CD4-positive, alpha-beta T cell treated with Interleukin-1 beta for 1 hour (primary cell): ENCODE measurements at places on chromosomes 1 and 21.

GRCh38 chr21:45022348-45022675 is 52.1 kb upstream of the ADARB1 start:
- DNase-seq = no peak

- no peak for DNase-seq
Observed at GRCh38 chr1:43882763-43883162, 50.8 kb upstream of the ARTN start.

DNA sequence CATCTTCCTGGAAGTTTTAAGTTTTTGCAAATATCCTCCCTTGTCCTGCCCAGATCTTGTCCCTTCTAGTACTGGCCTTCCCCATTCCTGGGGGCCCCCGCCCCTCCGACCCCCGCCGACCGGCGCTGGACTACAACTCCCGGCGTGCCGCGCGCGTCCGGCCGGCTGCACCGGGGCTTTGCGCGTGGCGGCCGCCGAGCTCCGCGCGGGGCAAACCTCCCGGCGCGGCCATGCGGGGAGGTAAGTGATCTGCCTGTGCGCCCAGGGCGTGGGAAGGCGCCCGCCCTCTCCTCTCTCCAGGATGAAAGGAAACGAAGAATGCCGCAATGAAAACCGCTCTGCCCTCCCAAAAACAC is 3.2 kb upstream of the SAMD13 start:
- peak; percentile 46 for DNase-seq

DNA sequence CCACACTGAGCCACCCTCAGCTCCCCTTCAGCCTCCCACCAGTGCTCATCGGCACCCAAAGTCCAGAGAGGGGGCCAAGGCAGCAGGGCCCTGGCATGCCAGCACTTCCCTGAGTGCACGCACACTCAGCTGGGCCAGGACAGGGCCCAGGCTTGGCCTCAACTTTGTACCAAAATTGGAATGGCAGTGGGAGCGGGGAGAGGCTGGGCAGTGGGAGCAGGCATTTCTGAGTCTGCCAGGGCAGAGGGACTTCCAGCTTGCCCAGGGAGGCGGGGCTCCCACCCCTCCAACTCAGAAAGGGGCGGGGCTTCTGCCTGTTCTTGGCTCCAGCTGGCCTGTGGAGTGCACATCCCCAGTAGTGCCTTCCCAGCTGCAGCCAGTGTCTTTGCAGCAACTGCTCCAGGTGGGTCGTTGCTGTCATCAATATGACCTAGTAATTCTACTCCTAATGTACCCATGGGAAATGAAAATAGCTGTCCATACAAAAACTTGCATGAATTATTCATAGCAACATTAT is 10.3 kb upstream of the SNX7 start:
- no peak for DNase-seq

GRCh38 chr1:94316183-94316582 is 78.8 kb upstream of the ARHGAP29 start:
- no peak for DNase-seq

DNA sequence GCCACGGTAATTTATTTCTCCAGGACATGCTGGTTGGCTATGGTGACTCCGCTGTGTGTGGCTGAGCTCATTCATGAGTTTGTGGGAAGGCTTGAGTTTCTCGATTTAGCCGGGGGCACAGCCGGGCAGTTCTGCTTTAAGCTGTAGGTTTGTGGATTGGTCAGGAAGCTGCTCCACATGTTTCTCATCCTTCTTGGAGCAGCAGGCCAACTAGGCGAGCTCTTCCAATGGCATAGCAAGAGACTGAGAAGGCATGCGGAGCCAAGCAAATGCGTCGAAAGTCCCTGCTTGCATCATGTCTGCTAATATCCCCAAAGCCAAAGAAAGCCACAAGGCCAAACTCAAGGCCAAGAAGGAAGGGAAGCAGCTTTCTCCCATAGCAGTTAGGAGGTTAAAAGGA is 71.6 kb upstream of the GREM2 start:
- no peak for DNase-seq

DNA sequence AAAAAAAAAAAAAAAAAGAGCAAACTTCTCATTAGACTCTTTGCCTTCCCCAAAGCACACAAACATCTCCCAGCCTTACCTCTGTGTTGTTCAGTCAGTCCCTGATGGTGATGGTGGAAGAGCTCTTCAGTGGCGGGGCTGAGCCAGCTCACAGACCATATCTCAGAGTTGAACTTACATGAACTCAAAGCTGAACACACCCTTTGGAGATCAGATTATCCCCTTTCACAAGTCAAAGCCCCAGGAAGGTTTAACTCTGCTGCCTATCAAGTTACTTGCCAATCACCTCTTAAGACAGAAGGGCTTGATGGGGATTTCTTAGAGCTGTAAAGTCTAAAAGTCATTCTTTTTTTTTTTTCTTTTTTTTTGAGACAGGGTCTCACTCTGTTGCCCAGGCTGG is 55.2 kb upstream of the L1TD1 start:
- DNase-seq = no peak

DNA sequence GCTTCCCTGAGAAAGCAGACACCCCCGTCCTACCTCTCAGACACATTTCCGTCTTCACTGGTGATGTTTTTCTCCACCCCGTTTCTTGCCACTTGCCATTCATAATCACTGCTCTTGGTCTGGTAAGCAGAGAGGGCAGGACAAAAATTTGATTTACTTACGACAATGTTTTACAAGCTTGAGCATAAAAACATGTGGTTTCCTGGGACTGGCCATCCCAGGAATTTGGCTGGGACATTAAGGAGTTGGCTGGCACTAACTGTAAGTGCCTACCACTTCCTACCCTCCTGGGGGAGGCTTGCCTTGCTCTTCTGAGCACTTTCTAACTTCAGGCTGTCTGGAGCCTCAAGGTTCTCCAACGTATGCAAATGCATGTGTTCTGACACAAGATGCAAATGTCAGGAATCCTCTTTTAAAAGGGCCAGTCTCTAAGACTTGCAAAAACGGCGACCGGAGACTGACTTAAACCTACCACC is 24.2 kb downstream of the ZBTB18 start:
- no peak for DNase-seq

- no peak for DNase-seq
Observed at GRCh38 chr1:100234432-100234831, 15.2 kb downstream of the DBT start.

GRCh38 chr1:46517010-46517600 is 27.5 kb downstream of the DMBX1 start:
- DNase-seq = no peak

DNA sequence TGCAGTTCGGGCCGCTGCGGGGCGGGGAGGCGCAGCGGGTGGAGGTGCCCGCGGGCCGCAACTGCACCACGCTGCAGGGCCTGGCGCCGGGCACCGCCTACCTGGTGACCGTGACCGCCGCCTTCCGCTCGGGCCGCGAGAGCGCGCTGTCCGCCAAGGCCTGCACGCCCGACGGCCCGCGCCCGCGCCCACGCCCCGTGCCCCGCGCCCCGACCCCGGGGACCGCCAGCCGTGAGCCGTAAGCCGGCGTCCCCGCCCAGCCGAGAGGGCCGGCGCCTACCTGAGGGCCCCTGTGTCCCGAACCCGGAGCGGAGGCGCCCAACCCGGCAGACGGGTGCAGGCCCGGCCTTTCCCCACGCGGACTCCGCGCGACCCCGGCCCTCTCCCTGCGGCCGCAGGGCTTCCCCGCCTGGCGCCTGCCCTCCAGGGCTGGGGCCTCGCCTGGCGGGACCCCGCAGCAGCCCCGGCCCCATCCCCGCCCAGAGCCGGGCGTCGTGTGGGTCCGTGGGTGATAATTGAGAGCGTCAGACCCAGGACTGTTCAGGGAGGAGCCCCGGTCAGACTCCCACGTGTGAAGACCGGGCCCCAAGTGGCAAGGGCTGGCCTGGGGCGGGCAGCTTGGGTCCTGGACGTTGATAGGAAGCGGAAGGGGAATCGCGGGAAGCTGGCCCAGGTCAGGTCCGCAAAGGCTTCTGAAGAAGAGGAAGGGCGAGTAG is 4.2 kb downstream of the VWA1 start:
- no peak for DNase-seq

GRCh38 chr21:35226328-35226727 is 177.2 kb upstream of the RUNX1 start:
- no peak for DNase-seq

DNA sequence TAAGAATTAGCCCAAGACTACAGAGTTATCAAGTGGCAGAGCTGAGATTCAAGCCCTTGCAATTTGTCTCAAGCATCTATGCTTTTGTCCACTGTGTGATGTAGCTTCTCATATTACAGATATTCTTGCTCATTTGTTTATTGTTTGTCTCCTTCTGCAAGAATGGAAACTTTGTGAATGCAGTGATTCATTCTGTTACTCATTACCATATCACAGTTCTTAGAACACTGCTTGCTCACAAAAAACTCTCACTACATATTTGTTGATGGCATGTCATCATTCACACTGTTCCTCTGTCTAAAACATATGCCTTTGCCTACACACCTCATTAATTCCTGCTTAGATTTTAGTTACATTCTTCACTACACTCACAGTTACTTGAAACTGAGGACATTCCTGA is 1198.9 kb downstream of the PLA2G4A start:
- no peak for DNase-seq

- DNase-seq = no peak
Observed at GRCh38 chr21:39187141-39187540, 3.9 kb upstream of the PSMG1 start.

GRCh38 chr1:19654386-19654785 is 10.3 kb downstream of the NBL1 start:
- no peak for DNase-seq

GRCh38 chr21:45078877-45079281 is 4.5 kb downstream of the ADARB1 start:
- DNase-seq = peak; percentile 78

DNA sequence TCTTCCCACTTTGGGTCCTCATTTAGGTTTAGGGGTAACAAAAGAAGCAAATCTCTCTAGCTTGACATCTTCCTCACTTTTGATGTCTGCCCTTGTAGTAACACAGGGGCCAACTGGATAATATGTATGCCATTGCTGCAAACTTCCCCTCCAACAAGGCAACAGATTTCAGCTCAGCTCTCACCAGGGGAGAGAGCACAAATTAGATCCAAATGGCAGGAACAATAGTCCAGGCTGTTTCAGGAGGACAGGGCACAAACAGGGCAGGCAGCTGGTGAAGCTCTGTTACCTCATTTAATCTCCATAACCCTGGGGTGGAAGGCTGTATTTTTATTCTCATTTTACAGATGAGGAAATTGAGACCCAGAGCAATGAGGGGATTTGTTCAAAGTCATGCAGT is 4.3 kb upstream of the PIK3R3 start:
- DNase-seq = no peak

- DNase-seq = no peak
Observed at GRCh38 chr21:36203603-36203889, 46.9 kb downstream of the DOP1B start.

DNA sequence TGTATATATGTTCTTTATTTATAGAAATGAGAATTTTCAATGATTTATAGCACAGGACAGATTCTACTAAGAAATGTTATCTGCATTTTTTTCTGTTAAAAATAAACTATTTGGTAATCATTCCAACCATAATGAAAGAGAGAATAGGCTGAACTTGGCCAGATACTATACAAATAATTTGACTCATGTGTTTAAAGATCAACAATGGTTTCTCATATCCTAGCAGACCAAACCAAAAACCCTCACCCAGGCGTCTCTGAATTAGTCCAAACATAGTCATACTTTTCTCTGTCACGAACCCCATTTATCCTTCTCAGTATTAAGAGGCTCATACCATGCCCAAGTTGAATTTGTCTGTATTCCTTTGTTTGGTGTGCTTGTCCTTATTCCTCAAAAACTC is 40.3 kb downstream of the RPE65 start:
- DNase-seq = no peak

GRCh38 chr1:81990241-81990640 is 189.5 kb downstream of the ADGRL2 start:
- no peak for DNase-seq

DNA sequence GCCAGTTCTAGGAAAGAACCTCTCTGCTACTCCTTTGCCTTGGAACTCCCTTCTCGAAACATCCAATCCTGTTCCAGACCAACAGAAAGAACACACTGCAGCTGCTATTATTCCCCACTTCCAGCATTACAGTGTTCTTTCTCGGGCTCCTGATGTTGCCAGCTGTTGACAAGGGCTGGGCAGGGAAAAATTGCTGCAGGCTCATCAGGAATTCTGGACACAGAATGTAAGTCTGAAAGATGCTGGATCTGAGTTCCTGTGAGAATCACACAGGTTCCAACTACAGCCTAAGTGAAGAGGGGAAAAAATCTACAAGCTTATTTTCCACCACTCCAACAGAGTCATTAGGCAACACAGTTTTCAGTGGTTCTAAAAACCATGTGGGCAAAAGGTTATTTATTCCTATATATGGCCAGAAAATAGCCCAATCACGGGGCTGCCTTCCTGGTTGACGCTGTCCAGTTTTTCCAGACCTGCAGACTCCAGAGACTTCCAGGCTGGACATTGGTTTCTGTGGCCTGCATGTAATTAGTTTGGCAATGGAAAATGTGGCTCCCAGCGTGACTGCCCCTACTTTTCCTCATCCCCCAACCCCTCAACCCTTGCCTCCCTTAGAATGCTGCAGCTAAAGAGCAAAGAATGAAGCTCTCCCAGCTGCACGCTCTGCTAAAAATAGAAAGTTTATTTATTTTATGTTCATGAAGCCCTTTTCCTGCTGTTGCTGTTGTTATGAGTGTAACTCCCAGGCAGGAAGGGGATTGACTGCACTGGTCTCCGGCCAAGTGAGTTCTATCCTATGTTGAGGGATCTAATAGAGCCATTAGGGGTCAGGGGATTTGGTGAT is 8.3 kb upstream of the KIAA0040 start:
- no peak for DNase-seq

GRCh38 chr1:56972976-56973375 is 7.2 kb upstream of the C8B start:
- DNase-seq = no peak

GRCh38 chr1:35707601-35708440 is 10.9 kb downstream of the C1orf216 start:
- DNase-seq = no peak

DNA sequence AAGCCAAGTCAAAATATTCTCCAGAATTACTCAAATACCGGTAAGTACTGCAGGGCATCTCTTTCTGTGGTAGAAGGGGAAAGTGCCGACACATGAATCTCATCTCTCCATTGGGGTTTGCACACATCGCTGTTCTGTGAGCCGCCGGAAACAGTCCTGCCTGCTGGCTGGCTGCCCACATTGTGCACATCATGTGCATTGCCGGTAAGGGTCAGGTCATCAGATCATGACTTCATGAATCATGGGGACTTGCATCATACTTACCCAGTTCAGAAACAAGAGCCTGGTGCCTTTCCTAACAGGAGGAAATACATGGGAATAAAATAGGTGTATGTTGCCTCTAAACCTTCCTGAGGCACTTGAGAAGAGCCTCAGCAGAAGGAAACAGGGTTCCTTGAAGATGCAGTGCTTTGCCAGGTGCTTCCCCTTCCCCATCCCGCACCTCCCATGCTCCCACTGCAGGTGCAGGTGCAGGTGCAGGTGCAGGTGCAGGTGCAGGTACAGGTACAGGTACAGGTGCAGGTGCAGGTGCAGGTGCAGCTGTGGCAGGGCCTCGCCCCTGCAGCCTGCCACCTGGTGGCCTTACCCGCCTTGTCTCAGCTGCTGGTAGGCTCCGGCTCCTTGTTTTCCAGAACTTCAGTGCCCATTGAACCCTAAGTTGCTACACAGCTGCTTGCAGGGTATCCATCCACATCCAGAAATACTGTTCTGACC is 26.5 kb downstream of the GPR137B start:
- DNase-seq = no peak

GRCh38 chr1:239287296-239287695 is 99.1 kb upstream of the CHRM3 start:
- no peak for DNase-seq
